ENCODE measurements at places on chromosomes 3 and 15.

GRCh38 chr3:182692695-182693094, 100.6 kb upstream of the ATP11B start:
- DNase-seq = no peak

DNA sequence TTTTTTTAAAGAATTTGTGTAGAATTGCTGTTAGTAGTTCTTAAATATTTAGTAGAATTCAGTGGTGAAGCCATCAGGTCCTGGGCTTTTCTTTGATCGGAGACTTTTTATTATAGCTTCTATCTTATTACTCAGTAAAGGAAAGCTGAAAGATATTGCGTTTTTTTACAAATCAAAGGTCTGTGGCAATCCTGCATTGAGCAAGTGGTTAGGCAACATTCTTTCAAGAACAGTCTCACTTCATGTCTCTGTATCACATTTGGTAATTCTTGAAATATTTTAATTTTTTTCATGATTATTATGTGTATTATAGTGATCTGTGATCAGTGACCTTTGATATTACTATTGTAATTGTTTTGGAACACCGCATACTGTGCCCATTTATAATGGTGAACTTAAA, 140.8 kb downstream of the UNC13C start:
- no peak for DNase-seq

DNA sequence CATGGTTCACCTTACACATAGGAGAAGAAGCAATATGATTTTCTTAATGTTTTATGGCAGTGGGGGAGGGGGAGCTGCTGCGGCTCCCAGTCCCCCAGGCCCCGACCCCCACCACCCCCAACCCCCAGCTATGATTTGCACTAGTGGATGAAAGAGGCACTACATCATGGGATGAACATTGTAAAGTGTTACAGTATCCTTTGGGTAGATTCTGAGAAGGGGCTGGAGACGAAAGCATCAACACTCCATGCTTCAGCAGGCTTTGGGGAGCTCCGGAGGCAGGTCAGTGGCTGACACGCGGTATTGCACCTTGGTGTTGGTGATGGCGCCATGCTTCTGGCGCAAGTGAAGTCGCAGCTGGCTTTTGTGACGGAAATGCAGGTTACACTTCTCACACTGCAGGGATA, 19.9 kb upstream of the RTP2 start:
- no peak for DNase-seq

- no peak for DNase-seq
These were observed 31.3 kb upstream of the WNT5A start for GRCh38 chr3:55518451-55518850.

DNA sequence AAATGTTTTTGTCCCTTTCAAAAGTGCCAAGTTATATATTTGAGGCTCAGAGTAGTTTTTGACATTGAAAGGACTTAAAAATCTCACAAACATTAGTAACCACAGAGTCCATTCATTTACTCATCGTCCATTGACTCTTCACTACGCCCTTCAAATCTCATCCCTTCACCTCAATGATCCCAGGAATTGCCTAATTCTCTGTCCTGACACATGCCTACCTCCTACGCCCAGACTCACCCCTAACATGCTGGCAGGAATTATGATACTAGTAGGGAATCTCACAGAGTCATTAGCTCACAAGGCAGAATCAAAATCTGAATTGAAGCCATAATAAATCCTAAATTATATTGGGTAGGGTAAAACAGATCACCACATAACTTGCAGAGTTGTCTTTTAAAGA, 410.1 kb downstream of the RAP2B start:
- no peak for DNase-seq

DNA sequence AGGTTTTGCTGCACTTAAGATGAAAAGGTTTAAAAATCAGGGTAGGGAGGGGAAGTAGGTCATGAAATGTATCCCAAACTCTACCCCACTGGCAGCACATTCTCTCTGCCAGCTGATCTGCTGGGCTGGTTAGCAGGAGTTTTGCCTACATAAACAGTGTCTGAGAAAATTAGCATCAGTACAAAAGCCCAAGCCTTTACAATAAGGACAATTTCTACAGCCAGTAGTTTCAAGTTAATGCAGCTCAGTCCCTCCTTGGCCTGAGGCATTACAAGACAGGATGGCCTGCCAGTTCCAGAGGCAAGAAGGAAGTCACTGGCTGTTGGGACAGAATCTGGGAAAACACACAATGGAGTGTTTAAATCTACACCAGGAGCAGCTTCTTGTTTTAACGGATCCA, 32.8 kb downstream of the NCEH1 start:
- DNase-seq = no peak

- DNase-seq = no peak
These were observed 148.6 kb downstream of the CD47 start for GRCh38 chr3:107942244-107942643.

GRCh38 chr3:59256230-59256629, 206.4 kb upstream of the CFAP20DC start:
- no peak for DNase-seq

GRCh38 chr3:146470425-146470990, 1.1 kb upstream of the PLSCR2 start:
- no peak for DNase-seq

GRCh38 chr3:100516232-100516631, 23.8 kb downstream of the TMEM45A start:
- DNase-seq = no peak

DNA sequence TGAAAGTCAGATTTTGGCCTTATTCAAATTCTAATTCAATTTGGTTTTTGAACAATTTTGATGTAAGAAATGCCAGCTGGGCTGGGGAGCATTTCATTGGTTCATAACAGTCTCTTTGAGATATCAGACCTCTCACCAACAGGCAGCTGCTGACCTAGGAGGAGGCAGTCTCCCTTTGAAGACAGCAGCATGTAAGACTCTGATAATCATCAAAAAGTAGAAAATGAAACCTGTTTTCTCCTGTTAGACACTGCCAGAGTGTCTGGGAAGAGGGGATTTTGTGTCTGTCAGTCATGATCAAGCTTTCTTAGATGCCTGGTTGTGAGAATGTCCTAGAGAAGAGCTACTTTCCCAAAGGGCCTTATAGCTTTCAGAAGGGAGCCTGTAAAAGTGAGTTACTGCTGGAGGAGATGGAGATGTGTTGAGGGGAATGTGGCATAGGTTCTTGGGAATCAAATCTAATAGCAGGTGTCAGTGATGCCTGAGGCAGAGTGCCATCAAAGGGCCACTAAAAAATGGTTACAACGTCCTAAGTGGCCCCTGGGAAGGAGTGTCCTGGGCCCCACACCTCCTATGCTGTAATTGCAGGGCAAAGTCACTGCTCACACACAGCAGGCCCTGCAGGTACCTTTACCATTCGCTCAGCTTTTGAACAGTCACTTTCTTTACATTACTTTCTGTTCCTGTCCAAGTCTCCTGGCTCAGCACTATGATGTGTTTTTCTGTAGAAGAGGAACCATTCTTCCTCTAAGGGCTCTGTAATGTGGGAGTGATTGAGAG, 43.1 kb downstream of the FSTL1 start:
- no peak for DNase-seq

GRCh38 chr3:193884027-193884426, 251.9 kb upstream of the HES1 start:
- no peak for DNase-seq
